ENCODE measurements at places on chromosomes 5 and 9.

DNA sequence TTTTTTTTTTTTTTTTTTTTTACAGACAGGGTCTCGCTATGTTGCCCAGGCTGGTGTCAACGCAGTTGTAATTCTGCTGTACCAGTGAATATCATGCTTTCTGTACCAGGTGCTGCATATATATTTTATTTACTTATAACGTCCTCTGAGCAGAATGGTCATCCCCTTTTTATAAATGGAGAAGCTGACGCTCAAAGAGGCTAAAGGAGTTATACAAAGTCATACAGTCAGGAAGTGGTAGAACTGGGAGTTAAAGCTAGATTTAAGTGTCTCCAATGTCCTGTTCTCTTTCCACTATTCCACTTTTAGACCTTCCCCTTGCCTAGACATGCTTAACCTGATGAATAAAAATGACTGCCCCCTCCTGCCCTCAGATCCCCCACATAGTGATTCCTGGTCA is 1.2 kb upstream of the SIL1 start:
- H3K4me3 ChIP-seq = no peak overlapping the region
- peak overlapping the region; percentile 97 for H3K27ac ChIP-seq
- no peaks in the 10 kb centered on the region for H3K4me1 ChIP-seq
- DNase-seq = no peak
- no peaks in the 10 kb centered on the region for H3K36me3 ChIP-seq

DNA sequence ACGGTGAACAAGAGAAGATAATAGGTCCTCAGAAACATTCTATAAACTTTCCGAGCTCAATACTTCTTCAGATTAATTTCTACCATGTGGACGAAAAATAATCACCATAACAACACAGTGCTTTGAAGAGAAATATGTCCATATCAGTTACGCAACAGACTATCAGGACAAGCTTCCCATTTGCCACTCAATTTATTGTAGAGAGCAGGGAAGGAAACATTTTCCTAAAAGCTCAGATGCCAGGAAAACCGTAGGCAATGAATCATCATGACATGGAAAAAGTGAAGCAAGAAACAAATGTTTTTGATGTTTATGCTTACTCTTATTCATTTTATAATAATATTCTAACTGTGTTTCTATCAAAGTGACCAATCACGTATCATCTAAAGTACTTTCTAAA is 87.6 kb downstream of the S1PR3 start:
- no peak overlapping the region for H3K27ac ChIP-seq
- no peaks in the 10 kb centered on the region for H3K36me3 ChIP-seq
- no peaks in the 10 kb centered on the region for H3K27me3 ChIP-seq
- H3K4me3 ChIP-seq = no peak overlapping the region

- H3K36me3 ChIP-seq = no peaks in the 10 kb centered on the region
- no peak for DNase-seq
- no peak overlapping the region for H3K4me3 ChIP-seq
- H3K27me3 ChIP-seq = no peaks in the 10 kb centered on the region
- no peaks in the 10 kb centered on the region for H3K4me1 ChIP-seq
- no peak overlapping the region for H3K27ac ChIP-seq
Observed at GRCh38 chr5:103808464-103809106, 246.0 kb upstream of the NUDT12 start.

DNA sequence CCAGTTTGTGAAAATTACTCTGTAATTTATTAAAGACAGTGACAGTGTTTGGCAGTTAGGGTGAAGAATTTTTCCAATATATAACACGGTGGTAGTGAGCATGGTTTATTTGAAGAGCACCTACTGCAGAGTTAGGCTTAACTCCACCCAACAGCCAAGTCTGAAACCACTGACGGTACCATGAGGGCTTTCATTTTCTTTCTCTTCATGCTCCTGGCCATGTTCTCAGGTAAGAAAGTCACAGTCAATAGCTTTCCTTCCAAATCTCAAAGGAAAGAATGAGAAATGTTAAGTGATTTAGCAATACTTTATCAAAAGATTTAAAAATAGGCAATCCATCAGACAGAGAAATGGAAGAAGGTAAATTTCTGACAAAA is at the start of gene MARCOL:
MARCOL (plus strand) TSS at position 108 of the 377 bp plus-strand sequence; CDS start at position 181, 73 bp downstream.
- H3K4me1 ChIP-seq = no peaks in the 10 kb centered on the region
- no peak within 1 kb of the TSS for H3K4me3 ChIP-seq
- no peak for DNase-seq
- no peaks in the 10 kb centered on the region for H3K27me3 ChIP-seq
- no peaks in the 10 kb centered on the region for H3K36me3 ChIP-seq

GRCh38 chr5:170070556-170071412 is 34.9 kb upstream of the FOXI1 start:
- no peaks in the 10 kb centered on the region for H3K36me3 ChIP-seq
- no peak overlapping the region for H3K27ac ChIP-seq
- no peaks in the 10 kb centered on the region for H3K4me1 ChIP-seq
- H3K4me3 ChIP-seq = no peak overlapping the region
- no peaks in the 10 kb centered on the region for H3K27me3 ChIP-seq

DNA sequence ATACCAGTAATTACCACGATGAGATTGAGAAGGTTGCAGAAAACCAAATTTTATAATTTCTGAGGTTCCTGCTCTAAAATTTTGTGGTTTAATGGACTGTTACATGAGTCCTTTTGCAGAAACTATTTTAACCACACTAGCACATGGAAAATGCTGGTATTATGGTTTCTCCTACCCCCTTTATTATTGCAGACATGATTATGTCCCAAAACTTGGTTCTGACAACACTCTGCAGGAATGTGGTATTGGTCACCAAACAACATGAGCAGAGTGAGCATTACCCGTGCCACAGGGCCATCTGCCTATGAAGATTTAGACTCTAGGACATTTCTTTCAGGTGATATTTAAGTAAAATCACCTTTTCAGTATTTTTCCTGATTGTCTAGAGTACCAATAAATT is 2.8 kb upstream of the ECM2 start:
- H3K27ac ChIP-seq = no peak overlapping the region
- no peaks in the 10 kb centered on the region for H3K36me3 ChIP-seq
- H3K27me3 ChIP-seq = no peaks in the 10 kb centered on the region
- peaks cover 12% of the 10 kb centered on the region for H3K4me1 ChIP-seq

- H3K27me3 ChIP-seq = no peaks in the 10 kb centered on the region
- H3K4me1 ChIP-seq = peaks cover 10% of the 10 kb centered on the region
- no peaks in the 10 kb centered on the region for H3K36me3 ChIP-seq
- H3K27ac ChIP-seq = no peak overlapping the region
- DNase-seq = no peak
- H3K4me3 ChIP-seq = peak overlapping the region; percentile 42
Observed at GRCh38 chr9:98087420-98088354, 31.2 kb downstream of the NANS start.

DNA sequence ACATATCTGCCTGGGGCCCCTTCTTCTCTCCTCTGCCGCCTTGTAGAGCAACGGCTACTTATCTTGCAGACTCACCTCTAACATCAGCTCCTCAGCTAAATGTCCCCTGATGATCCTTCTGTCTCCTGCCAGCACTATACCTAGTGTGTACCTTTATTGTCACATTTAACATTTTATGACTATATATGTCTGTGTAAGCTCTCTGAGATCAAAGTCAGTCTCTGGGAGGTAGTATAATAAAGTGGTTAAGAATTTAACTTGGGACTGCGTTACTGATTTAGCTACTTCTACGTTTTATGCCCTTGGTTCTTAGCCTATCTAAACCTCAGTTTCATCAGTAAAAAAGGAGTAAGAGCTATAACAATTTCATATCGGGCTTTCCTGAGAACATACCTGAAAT is 2.2 kb downstream of the TMED7 start:
- DNase-seq = no peak
- H3K36me3 ChIP-seq = peaks cover 13% of the 10 kb centered on the region
- H3K27me3 ChIP-seq = no peaks in the 10 kb centered on the region

GRCh38 chr5:16616536-16617273 is at the start of gene RETREG1:
RETREG1 (minus strand) TSS chr5:16616997; CDS start chr5:16616971, 26 bp downstream.
- H3K4me1 ChIP-seq = no peaks in the 10 kb centered on the region
- DNase-seq = no peak

DNA sequence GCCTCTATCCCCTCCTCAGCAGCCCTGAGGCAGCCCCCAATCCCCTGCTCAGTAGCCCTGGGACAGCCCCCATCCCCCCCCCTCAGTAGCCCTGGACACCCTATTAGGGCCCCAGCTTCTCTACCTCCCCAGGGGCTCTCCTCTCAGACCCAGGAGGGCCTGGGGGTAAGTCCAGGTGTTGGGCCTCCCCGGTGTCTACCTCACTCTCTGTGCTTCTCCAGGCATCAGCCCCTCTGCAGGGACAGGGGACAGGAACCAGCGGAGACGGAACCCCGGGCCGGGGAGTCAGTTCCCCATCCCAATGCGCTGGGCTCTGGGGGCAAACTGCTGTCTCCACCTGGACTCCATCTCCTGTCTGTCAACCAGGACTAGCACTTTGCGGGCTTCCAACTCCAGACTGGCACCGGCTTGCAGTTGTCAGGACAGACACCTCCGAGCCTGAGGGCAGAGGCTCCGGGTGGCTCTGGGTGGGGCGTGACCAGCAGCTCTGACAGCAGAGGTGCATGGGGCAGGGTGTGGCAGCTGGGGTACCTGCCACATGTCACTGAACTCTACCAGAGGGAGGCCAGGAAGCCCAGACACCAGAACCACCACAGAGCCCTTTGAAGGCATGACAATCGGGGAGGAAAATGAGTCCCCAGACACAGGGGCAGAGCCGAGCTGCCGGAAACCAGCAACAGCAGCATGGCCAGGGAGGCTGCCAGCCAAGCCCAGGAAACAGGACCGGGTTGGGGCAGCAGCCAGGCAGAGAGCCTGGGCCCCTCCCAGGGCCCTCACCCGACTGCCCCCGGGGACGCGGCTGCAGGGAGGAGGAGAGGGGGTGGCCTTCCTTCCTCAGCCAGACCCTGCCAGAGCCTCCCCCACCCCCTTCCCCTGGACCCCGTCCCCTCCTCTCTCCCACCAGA is 17.7 kb upstream of the UBAC1 start:
- no peak for DNase-seq
- no peak overlapping the region for H3K4me3 ChIP-seq
- no peaks in the 10 kb centered on the region for H3K4me1 ChIP-seq
- H3K36me3 ChIP-seq = no peaks in the 10 kb centered on the region
- H3K27me3 ChIP-seq = no peaks in the 10 kb centered on the region

- no peaks in the 10 kb centered on the region for H3K27me3 ChIP-seq
- DNase-seq = no peak
- H3K4me3 ChIP-seq = no peak overlapping the region
- no peaks in the 10 kb centered on the region for H3K4me1 ChIP-seq
Observed at GRCh38 chr5:66080664-66081063, 63.4 kb upstream of the SREK1 start.

GRCh38 chr9:89791754-89792153 is 186.9 kb downstream of the GADD45G start:
- no peak overlapping the region for H3K27ac ChIP-seq
- H3K4me1 ChIP-seq = no peaks in the 10 kb centered on the region
- no peaks in the 10 kb centered on the region for H3K36me3 ChIP-seq
- no peaks in the 10 kb centered on the region for H3K27me3 ChIP-seq
- no peak overlapping the region for H3K4me3 ChIP-seq

DNA sequence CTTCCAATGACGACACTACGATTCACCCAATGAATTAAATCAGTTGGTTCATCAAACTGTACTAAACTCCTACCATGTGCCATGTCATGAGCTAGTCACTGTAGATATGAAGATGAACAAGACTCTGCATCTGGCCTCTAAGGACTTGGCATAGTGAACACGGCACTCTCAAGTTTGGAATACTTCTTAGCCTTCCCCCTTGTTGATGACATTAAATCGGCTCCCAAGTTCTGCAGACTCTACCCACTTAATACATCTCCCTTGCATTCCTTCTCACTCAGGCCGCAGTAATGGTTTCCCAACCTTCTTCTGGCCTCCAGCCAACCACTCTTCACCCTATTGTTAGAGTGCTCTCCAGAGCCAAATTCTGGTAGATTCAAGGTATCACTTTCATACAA is 184.7 kb downstream of the MAPKAP1 start:
- no peak overlapping the region for H3K4me3 ChIP-seq
- no peaks in the 10 kb centered on the region for H3K36me3 ChIP-seq
- H3K4me1 ChIP-seq = peaks cover 9% of the 10 kb centered on the region
- no peak overlapping the region for H3K27ac ChIP-seq
- H3K27me3 ChIP-seq = no peaks in the 10 kb centered on the region
